ENCODE measurements at places on chromosomes 12 and 14.

DNA sequence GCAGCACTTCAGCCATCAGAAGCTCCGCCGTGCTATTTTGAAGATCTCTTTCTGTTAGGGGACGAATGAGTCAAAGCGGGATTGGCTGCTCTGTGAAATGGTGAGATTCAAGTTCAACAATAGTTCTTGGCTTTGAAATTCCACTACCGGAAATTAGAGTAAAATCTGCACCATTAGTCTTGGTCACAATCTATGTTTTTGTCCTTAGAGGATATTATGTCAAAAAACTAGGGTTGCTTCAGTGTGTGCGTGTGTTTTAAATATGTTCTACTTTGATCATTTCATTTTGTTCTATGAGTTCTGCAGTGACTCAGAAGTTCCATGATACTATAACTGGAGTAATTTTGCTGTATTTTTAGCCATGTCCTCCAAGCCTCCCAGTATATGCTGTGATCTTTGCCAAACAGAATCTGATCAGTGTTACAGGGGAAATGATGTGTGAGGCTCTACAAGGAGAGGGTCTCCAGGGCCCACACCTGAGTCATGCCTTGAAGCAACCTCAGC, 22.6 kb downstream of the GPHB5 start:
- peak; percentile 71 for DNase-seq

- no peak for DNase-seq
Measured at GRCh38 chr12:5549011-5549410, 117.1 kb downstream of the NTF3 start.

DNA sequence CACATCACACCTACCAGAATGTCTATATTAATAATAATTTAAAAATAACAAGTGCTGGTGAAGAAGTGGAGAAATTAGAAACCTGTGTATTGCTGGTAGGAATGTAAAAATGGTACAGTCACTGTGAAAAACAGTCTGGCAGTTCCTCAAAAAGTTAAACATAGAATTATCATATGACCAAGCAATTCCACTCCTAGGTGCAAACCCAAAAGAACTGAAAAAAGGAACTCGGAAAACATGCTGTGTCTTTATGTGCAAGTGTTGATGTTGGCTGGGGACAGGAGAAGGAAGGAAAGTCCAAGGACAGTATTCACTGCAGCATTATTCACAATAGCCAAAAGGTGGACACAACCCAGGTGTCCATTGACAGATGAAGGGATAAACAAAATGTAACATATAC, 146.5 kb downstream of the TTC7B start:
- no peak for DNase-seq

DNA sequence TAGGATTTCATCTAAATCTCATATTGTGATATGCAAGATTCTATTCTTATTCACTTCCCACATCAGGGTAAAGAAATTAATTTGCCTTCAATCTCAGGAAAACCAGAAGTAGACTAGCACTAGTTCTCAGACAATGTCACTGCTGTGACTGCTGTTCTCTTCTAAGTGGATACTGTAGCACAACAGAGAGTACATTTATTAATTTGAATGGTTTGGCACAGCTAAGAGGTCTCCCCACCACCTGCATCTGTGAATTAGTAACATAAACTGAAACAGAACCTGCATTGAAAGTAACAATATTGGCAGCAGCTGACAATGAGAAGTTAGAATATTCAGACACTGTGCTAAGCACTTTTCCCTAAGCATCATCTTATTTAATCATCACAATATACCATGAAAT, 253.1 kb downstream of the PDZRN4 start:
- no peak for DNase-seq

DNA sequence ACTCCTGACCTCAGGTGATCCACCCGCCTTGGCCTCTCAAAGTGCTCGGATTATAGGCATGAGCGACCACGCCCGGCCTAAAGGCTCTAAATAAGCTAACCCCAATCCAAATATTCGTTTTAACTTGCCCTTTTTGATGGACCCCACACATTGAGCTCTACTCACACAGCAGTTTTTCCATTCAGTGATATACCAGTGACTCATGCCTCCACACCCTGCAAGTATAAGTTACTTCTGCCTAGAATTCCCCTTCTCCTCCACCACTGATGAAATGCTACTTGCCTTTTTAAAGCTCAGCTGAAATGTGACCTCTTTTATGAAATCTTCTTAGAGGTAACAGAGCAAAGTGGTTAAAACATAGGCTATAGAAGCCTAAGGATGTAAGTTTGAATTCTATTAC, 68.8 kb downstream of the EXOC5 start:
- no peak for DNase-seq

GRCh38 chr12:83904175-83904574, 1008.4 kb downstream of the SLC6A15 start:
- no peak for DNase-seq

Measured in hindlimb muscle (tissue), 1 donor.